Activated CD8-positive, alpha-beta memory T cell treated with anti-CD3 and anti-CD28 coated beads for 1 hour (primary cell): ENCODE measurements at places on chromosomes 5 and 9.

DNA sequence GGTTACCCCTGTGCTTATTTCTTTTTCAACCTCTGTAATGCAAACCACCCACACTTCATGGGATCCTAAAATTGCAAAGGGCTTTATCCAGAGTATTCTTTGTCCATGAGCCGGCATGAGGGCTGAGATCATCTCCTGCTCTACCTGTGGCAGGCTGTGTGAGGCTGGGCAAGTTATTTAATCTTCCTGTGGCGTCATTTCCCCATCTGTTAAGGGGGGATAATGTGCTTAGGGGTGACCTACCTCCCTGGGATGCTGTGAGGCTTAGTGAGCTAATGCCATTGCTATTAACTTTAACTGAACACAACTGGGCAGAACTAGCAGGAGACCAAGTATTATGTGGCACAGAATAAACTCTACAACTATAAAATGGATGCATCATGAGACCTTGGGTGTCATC lies 17.0 kb downstream of the FRMPD1 start:
- DNase-seq, result no peak

GRCh38 chr9:15135164-15135792 lies 171.7 kb downstream of the TTC39B start:
- DNase-seq, result peak; percentile 8

GRCh38 chr5:150638488-150639376 lies 1.7 kb upstream of the SYNPO start:
- DNase-seq, result no peak

- no peak for DNase-seq
These were observed 515.8 kb upstream of the ARRDC3 start for GRCh38 chr5:91898898-91899297.

DNA sequence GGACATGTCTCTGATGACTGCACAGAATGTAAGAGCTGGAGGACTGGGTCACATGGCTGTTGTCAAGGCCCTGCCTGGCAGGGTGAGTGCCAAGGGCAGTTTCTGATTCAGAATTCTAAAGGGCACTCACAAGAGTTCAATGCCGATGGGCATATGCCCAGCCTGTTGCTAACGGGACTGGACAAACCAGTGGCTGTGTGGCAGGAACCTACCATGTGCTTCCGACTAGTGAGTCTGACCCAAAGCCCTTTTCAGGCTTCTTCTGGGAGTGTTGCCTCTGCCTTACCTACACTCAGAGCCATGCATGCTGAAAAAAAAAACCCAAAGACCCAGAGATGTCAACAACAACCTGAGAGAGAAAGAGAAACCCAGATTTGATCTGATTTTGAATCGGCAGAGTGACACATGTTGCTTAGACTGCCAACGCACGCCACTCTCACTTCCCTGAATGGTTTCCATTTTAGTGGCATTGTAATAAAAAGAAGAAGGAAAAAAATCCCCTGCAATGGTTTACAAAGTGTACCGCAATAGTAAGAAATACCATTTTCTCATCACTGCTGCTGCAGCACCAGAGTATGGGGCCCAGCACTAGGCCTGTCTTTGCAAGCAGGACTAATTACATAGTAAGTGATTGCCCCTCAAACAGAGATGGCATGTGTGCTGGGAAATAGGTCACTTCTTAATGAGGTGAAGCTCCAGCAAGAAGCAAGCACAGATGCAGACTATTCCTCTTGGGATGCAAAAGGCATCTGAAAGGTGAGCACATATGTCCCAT lies 194.3 kb downstream of the PALM2AKAP2 start:
- no peak for DNase-seq

DNA sequence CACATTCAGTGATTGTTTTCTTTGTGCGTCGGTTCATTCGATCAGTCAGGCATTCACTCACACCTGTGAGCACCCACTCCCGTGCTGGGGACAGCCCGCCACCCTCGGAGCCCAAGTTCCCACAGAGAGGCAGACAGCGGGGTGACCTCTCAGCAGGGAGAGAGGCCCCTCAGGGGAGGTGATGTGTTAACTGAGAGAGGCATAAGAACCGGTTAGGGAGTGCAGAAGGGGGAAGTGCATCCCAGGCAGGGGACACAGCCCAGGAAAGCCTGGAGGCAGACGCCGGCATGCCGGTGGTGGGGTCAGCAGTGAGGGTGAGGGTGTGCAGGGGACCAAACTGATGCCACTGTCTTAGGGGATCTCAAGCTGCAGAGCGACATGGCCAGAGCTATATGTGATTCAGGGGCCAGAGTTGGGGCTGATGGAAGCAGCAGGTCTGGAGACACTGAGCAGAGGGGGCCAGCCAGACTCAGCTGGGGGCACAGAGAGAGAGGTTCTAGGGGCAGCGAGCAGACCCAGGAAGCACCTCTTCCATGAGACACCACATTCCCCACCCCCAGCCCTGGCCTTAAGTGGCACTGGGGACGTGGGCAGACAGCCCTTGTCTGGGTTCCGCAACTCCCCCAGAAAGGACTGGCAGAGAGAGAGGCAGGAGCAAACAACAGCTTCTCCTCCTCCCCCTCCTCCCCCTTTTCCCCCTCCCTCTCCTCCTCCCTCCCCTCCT lies 35.9 kb downstream of the HK3 start:
- DNase-seq, result no peak

- no peak for DNase-seq
These were observed 591 bp downstream of the ABCA1 start for GRCh38 chr9:104927216-104927911.

DNA sequence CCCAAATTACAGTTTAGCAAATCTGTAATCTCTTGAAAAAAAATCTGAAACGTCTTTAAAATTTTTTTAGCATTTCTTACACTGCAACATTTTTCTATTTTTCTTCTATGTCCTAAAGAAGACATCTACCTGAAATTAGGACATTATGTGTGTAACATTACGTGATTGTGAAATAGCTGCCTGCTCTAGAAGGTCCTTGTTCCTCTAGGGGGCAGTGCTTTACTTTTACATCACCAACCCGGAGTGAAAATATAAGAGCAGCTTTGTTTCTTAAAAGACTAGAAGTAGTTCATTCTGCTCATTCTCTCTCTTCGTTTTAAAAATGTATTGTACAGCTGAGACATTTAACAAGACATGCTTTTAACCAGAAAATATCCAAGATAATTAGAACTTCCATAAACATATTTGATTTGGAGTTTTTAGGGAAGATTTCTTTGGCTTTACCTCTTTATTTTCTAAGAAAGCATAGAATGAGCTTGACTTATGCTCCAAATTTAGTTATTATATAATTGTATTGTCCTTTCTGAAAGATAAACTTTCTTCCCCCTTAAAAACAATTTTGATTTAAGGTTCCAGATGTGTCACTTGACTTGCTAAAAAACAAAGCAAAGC lies 48.1 kb upstream of the RIOK2 start:
- DNase-seq, result no peak

- no peak for DNase-seq
These were observed 138.2 kb downstream of the FGF1 start for GRCh38 chr5:142547445-142548380.

GRCh38 chr9:16744394-16744793 lies 126.1 kb downstream of the BNC2 start:
- no peak for DNase-seq

DNA sequence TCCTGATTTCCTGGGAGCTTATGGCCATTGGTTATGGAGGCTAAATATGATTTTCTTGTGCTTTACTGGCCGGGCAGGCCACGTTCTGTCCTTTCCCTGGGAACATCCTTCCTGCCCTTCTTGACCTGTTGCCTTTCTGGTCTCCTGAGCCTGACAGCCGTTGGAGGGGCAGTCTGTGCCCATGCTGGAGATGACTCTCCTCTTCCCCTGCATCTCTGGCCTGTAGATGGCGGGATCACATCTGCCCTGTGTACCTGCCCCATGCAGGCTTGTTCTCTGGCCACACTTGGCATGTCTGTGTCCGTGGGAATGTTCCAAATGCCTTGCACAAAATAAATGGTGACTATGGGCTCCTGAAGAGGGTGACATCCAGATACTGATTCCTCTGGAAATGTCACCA lies 253.1 kb upstream of the IRX4 start:
- no peak for DNase-seq

GRCh38 chr9:38073882-38074281 lies 4.9 kb upstream of the SHB start:
- DNase-seq, result no peak

- DNase-seq, result no peak
These were observed 1.2 kb downstream of the ROR2 start for GRCh38 chr9:91948597-91949391.

GRCh38 chr5:83377131-83377865 lies 94.2 kb upstream of the VCAN start:
- no peak for DNase-seq

GRCh38 chr5:172622091-172623046 lies 18.7 kb upstream of the NEURL1B start:
- no peak for DNase-seq

DNA sequence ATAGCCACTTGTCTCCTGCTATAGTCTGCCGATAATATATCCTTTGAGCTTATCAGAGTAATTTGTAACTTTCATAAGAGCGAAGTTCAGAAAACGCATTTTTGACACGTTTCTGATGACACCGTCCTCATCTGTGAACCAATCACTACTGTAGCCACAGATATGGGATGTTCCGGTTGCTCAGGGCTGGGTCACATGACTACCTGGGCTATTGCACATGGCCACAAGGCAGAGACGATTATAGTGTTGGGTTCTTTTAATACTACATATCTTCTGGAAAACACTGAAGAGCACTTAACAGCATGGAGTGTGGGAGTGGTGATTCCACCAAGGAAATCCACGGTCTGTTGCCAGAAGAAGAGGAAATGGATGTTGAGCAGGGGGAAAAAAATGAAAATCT lies 115.0 kb upstream of the ADRA1B start:
- DNase-seq, result no peak

DNA sequence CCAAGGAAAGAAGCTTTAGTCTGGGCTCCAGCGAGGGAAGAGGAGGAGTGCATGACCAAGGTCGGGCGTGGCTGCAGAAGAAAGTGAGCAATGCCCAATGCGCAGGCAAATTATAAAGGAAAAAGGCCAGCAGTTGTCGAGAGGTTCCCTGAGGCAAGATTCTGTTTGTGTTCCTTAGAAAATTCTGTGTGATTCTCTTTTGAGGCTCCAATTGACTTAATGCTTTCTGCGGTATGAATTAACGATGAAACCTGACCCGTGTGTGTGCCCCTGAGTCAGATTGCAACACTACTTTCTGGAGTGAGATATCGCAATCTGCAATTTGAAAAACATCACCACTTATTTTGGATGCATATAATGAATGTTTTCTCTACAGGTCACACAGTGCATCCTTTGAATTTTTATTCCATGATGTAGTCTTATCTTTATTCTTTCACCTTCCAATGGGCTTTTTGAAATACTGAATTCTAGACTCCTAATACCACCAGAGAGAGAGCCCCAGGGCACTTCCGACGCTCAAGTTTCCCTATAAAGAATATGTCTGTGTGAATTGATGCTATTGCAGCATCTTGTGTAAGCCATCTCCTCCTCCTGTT lies 117.9 kb upstream of the IL6ST start:
- DNase-seq, result no peak

DNA sequence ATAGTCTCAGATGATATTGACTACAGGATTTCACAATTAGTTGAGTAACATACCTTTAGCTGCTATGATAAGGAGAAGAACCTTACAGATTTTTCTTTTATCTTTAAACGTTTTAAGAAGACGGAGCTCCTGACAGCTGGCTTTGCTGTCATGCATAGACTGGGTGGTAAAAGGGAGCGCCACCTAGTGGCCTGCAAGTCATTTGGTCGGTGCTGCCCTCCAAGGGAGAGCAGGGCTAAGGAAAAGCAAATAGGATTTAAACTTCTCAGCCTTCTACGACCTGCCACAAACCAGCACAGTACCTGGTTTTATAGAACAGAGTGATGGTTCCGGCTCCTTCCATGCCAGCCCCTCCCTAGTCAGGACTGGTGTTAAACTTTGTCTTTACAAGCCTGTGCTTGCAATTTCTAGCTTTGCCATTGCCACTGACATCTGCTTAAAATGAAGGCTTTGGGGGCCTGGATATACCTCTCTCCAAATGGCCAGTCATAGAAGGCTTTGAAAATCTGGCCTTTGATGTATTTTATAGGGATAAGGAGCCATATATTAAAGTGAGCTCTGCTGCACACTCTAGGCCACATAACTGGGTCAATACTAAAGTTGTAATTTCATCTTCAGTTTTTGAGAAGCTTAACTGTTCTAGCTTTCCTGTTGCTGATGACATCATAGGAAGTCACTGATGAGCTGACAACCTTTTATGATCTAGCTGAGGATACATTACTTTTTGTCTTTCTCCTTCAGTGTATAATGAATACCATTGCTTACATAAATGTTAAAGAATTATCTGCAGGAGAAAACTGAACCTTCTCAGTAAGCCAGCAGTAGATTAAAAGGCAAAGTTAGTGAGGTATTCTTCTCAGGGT lies 31.1 kb upstream of the ADAMTSL1 start:
- peak; percentile 17 for DNase-seq

- DNase-seq, result no peak
These were observed 8.9 kb upstream of the AIF1L start for GRCh38 chr9:131087354-131087893.

DNA sequence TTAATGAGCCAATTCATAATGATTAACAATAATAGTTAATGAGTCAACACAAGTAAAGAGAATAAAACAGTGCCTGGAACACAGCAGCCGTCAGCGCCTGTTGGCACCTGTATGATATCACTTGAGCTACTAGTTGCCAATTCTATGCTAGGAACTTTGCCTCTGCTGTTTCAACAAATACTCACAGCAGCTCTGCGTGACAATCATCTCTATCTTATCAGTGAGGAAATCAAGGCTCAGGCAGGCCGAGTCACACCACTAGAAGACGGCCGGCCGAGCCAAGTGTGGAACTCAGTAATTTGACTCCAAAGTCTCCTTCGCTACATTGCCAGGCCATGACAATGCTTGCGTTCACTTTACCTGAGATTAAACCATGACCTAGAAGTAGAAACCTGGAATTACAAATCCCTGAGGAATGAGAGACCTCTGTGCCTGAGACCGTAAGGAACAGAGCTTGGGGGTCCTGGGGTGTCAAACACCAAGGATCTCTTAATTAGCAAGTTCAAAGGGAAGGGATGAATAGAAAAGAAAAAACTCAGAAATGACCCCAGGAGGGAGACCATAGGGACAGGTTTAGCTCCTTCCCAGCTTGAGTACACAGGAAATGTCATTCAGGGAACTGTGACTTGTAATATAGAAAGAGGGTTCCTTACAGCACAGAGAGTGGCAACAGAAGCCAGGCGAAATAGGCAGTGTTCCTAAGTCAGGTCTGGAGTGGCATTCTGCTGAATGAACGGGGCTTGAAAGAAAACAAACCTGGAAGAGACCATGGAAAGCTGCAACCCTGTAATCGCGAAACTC lies 109.1 kb downstream of the SUSD1 start:
- DNase-seq, result no peak

GRCh38 chr9:135156525-135157510 lies 69.3 kb downstream of the OLFM1 start:
- DNase-seq, result no peak

GRCh38 chr5:54024466-54024865 lies 285.9 kb downstream of the ARL15 start:
- DNase-seq, result no peak

- DNase-seq, result no peak
These were observed 222.2 kb upstream of the TMEM161B start for GRCh38 chr5:88490874-88491273.

GRCh38 chr5:71597001-71597400 lies 9.9 kb downstream of the MCCC2 start:
- no peak for DNase-seq
